ENCODE measurements at places on chromosomes 12 and 14.

GRCh38 chr14:38623661-38624060 lies 367.8 kb upstream of the CLEC14A start:
- no peak for DNase-seq

- no peak for DNase-seq
Observed at GRCh38 chr12:51533799-51534198, 57.2 kb upstream of the SCN8A start.

DNA sequence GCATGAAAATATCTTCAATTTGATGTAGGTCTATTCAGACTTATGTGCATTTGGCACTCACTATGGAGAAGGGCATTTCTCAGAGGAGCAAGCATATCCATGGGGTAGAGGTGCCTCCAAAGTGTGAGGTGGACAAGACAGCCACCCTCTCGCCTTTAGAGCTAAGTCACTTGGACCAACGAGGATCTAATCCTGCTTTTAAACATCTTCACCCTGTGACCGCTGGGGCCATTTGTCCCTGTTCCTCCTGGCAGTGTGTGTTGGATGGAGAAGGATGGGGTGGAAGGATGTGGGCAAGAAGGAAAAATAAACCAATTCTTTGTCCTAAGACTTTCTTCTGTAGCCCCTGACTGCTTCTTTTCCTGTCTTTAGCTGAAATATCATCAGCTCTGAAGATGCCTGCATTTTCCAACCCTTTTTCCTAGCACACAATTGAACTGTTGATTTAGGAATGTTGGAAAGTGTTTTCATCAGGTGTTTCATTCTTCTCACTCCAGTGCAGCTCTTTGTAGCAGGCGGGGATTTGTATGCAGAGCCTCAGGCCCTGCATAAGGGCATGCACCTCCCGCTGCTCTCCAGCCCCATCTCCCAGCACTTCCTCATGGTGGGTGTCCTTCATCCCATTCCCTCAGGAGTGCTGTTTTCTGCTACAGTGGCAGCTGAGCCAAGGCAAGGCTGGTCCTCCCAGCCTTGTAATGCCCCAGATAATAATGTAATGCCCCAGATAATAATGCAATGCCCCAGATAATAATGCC lies 5.3 kb downstream of the FGF6 start:
- no peak for DNase-seq

GRCh38 chr14:79602045-79602444 lies 609.3 kb downstream of the DIO2 start:
- DNase-seq: no peak

DNA sequence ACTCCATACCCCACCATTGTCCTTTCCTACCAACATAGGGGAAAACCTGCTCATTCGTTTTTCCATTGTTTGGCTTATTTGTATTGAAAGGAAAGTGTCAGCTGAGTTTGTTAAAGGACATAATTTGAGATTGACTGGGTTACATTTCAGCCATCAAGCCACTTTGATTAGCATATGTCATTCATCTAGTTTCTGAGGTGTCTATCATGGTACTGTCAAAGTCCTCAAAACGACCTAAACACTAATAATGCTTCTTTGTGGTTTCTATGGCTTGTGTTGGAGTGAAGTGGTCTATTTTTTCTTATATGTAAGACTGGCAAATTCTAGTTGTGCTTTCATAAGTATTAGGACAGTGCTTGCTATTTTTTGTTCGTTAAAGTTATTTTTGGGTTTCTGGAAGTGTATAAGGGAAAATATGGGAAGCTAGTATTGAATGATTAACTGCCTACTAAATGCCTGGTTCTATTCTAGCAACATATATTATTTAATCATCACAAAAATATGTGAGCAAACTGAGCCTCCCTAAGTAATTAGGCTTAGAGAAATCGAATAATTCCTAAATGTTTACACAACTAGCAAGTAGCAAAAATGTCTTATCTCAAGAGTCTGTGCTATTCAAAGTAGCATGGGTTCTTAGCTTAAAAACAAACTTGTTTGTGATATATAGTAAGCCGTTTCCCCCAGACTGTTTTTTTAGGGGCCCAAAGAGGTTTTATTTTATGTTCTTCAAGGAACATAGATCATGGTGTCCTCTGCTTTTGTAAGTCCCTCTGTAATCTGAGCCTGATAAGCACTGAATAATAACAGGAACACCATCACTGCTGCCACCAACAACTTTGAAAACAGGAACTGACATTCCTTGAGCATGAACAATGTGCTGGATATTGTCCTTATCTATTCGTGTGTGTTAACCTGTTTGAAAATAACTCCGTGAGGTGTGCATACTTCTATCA lies 67.1 kb downstream of the DERA start:
- DNase-seq: no peak

GRCh38 chr12:46609273-46609623 lies 216.5 kb downstream of the SLC38A4 start:
- DNase-seq: no peak

- no peak for DNase-seq
Observed at GRCh38 chr14:40119321-40119720, 687.1 kb upstream of the FBXO33 start.

DNA sequence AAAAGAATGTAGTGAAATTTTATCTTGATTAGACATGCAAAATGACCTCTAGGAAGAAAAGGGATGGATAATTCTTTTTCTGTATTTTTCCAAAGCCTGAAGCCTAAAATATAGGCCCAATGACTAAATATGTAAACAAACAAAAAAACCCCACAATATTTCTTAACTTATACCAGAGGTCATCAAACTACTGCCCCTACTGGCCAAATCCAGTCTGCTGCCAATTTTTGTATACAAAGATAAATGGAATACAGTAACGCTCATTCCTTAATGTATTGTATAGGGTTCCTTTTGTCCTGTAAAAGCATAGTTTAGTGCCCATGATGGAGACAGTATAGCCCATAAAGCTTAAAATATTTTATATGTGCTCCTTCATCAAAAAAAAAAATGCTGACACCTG lies 145.7 kb upstream of the ALG10 start:
- DNase-seq: no peak
